ENCODE measurements at places on chromosomes 7 and 10.

DNA sequence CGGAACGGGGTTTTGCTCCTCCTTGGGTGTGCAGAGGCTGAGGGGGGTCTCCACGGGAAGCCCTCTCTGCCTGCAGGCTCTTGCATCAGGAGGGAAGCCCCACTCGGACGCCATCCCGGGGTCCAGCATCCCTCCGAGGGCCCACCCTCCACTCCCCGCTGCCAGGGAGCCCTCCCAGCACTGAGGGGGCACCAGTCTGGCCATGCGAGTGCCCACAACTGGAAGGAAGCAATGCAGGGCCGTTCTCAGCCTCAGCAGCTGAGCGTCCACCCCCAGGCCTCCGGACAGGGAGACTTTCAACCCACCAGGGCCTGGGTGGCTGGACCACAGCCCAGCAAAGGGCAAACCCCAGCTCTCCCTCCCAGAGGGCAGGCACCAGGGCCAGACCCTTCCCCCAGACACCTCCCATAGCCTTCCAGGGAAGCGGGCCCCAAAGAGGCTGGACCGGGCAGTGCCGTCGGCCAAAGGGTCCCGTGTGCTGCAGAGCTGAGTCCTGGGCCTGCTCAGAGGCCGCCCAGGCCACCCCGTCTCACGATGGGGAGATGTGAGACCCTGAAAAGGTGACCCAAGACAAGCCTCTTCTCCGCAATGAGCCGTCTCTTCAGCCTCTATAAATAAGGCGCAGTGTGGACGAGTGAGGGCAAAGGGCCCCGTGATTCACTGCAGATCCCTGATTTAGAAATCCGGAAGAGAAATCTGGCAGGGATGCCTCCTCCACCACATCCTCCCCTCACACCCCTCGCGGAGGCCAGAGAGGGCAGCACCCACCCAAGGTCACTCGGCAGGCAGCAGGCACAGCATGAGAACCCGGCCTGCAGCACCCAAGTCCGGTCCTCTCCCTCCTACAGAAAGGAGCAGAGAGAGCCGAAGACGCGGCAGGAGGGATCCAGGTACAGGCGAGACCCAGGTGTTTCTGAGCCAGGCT is 81.9 kb upstream of the DNAAF5 start:
- DNase-seq, result no peak

DNA sequence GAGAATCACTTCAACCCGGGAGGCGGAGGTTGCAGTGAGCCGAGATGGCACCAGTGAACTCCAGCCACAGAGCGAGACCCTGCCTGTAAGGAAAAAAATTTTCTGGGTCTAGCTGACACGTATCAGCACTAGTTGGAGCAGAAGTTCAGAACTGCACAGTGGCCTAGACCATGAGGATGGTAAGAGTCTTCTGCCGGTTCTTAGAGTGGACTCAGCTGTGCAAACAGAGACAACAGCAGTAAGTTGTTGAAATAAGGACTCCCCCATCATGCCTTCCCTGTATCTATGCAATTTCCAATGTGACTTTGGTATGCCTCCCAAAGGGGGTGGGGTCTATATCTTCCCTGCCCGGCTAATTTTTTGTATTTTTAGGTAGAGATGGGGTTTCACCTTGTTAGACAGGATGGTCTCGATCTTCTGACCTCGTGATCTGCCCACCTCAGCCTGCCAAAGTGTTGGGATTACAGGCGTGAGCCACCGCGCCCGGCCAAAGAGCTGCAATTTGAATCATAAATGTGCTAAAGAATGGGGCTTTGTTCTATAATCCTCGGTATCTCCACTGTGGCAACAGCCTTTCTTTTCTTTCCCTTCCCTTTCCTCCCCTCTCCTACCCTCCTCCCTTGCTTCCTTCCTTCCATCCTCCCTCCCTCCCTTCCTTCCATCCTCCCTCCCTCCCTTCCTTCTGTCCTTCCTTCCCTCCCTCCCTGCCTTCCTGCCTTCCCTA is 14.5 kb upstream of the RNF216 start:
- no peak for DNase-seq

- no peak for DNase-seq
These were observed 92.8 kb upstream of the INSIG1 start for GRCh38 chr7:155204744-155205367.

GRCh38 chr7:389911-390601 is 100.1 kb downstream of the FOXL3 start:
- DNase-seq, result no peak

DNA sequence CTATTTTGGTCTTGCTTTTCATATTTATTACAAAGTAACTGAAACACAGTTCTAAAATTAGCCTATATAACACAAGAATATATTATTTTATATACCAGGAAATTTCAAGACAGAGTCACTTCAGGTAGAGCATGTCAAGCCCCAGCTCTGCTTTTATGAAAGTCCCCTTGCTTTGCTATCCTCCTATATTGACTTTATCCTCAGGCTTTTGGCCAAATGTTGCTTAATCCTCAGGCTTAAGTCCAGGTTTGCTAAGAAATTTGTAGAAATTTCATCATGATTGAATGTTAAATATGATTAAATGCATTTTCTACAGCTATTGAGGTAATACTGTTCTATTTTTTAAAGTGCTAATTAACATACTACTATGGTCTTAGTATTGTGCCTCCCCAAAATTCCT is 227.6 kb downstream of the FZD1 start:
- no peak for DNase-seq

GRCh38 chr10:69241575-69241974 is 21.4 kb downstream of the HKDC1 start:
- DNase-seq, result peak; percentile 39

DNA sequence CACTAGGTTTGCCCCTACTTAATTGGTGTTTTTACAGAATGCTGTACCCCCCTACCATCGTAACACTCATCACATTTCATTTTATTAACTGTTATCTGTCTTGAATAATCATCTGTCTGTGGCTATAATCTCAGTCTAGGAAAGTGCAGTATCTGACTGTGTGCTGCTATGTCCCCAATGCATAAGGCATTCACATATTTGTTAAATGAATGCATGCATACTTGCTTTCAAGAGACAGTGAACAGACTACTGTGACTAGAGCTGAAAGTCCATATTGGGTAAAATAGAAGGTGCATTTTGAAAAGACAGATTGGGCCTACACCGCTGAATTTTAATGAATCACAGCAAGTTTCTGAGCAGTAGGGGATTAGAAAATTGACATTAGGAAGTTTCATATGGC is 112.3 kb downstream of the ARHGAP12 start:
- DNase-seq, result peak; percentile 51

GRCh38 chr10:68327889-68328786 is 3.7 kb upstream of the HNRNPH3 start:
- peak; percentile 79 for DNase-seq

GRCh38 chr7:154881026-154881425 is 121.9 kb downstream of the PAXIP1 start:
- DNase-seq, result no peak

DNA sequence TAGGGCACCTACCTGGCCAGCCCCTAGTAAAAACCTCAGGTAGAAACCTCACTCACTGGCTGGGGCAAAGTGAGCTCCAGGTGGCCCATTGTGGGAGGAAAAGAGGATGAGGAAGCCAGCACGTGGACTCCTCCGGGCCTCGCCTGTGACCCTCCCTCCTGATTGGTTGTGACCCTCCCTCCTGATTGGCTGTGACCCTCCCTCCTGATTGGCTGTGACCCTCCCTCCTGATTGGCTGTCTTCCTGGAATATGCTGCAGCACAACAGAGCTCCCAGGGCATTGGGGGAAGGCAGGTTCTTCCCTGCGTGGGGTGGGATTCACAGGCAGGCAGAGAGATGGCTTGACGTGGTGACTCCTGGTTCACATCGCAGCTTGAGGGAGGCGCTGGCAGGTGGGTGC is 343.0 kb downstream of the GLRX3 start:
- DNase-seq, result no peak

DNA sequence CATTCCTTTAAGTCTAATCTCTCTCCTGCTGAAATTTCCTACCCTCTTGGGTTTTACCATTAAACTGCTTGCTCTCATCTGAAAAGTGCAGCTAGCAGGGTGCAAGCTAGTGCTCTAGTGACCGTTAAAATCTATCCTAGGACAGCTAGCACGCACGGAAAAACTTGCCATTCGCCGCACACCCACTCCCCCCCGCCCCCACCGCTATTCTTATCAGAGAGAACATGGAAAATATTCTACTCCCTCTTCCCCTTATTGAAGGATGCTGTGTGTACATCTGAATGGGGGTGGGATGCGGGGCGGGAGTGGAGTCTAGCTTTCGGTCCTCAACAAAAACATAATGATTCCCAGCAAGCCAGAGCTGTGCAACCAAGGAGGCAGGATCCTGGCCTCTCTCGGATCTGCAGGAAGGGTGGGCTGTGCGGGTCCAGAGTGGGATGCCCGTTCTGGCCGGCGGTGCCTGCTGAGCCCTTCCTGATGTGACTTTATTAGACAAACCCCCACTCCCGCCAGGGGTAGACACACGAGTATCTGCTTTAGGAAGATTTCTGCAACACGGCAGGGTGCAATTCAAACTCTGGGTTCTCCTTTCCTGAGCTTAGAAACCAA is 1.1 kb upstream of the ADRA2A start:
- no peak for DNase-seq

GRCh38 chr10:50025627-50026026 is 37.4 kb downstream of the AGAP6 start:
- no peak for DNase-seq

DNA sequence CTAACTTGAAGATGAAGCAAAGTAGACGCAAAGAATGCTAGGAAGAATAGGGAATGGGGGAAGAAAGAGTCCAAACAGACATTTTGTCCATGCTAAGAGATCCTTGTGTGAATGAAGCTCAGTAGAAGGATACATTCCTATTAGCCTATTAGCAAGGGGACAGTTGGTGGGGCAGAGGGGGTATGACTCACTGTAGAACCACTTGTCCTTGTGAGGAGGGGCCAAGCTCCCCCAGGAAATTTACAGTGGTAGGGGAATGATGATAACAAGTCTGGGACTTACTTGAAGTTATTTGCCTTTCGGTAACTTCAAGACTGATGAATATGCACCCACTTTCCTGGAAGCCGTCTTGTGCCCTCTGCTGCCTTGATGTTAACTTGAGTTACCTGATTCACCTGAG is 17.2 kb upstream of the SYPL1 start:
- no peak for DNase-seq

DNA sequence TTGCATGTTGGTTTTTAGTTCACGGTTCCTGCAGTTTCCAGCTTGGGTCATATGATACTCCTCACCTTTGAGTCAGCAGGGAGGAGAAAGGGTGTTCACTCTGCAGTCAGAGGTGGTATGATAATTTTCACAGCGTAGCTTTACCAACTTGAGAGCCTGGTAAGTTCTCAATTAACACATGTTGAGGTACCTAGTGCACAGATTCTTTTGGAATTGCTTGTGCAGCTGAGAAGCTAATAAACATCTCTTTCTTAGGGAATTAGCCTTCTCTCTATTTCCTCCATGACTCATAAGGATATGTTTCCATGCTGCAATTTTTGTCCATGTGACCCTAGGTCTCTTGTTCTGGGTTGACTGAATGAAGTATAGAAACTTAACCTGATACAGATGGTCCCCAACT is 166.6 kb downstream of the KIF20B start:
- DNase-seq, result no peak

- no peak for DNase-seq
These were observed 21.6 kb downstream of the MMD2 start for GRCh38 chr7:4937411-4937810.

DNA sequence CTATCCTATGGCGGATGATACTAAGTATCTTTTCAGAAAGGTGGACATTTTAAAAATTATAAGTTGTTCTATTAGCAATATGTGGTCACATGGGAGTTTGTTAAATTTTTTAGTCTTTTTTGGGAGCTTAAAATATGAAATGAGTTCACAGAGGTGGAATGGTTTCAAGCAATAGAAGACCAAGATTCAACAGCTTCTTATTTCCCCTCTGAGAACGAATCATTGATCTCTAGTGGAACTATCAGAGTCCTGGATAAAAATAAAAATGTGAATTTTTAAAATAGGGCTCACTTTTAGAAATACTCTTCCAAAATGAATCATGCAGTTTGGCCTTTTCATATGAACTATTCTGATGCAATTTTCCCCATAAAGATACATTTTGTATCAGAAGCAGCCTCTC is 467.7 kb upstream of the KLF6 start:
- DNase-seq, result no peak

DNA sequence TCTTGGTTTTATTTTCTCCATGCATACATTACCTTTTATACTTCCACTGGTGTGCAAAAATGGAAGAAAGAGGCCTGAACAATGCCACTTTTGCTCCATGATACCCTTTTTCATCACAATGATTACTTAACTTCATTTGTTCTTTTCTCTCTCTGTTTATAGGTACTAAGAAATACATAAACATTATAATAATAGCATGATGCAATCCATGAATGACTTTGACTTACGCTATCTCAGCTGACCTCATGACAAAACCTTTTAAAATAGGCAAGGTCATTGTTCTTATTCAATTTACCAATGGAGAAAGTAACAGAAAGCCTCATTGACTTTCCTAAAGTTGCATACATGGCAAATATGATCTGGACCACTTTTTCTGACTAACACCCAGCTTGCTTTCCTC is 105.1 kb upstream of the ZEB1 start:
- no peak for DNase-seq

- DNase-seq, result no peak
These were observed 132.4 kb downstream of the DIP2C start for GRCh38 chr10:556971-557637.

GRCh38 chr7:123845823-123846216 is 851 bp downstream of the HYAL4 start:
- no peak for DNase-seq

DNA sequence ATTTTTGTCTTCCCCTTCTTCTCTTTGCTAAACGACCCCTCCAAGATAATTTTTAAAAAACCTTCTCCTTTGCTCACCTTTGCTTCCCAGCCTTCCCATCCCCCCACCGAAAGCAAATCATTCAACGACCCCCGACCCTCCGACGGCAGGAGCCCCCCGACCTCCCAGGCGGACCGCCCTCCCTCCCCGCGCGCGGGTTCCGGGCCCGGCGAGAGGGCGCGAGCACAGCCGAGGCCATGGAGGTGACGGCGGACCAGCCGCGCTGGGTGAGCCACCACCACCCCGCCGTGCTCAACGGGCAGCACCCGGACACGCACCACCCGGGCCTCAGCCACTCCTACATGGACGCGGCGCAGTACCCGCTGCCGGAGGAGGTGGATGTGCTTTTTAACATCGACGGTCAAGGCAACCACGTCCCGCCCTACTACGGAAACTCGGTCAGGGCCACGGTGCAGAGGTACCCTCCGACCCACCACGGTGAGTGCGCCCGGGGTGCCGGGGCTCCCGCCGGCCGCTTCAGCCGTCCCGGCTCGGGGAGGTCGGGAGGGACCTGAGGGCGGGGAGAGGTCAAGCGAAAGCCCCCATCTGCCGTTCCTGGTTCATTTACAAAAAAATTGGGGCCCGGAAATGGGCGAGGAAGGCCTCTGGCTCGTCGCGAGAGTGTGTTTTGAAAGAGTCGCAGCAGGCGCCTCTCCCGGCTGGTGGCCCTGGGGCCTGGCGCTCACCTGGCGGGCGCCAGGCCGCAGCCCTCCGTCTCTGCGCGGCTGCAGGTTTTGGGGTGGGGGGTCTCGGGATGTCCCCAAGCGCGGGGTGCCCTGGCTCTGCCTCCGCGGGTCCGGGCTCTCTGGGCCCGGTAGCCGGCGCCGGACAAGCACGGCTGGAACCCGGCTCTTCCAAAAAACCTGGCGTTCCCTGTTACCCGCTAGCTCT is 1.2 kb downstream of the GATA3 start:
- DNase-seq, result no peak

Data from AG08395 (cell line).